ENCODE measurements at places on chromosomes 1 and 21.

DNA sequence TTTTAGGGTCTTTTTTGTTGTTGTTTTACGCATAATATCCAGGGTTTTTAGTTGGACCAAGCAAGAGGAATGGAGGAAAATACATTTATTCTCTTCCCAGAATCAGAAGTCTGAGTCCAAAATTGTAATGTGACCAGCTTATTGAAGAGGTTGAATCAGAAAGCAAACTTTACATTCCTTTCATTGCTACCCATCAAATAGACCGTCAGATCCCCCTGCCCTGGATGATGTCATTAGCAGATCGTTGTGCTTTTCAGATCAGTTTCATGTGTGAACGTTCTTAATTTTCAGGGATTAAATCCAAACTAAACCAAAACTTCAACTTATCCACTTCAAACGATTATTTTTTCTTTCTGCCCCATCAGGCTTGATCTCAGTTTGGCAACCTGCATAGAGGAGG, 85.7 kb upstream of the NGF start:
- no peak for DNase-seq

DNA sequence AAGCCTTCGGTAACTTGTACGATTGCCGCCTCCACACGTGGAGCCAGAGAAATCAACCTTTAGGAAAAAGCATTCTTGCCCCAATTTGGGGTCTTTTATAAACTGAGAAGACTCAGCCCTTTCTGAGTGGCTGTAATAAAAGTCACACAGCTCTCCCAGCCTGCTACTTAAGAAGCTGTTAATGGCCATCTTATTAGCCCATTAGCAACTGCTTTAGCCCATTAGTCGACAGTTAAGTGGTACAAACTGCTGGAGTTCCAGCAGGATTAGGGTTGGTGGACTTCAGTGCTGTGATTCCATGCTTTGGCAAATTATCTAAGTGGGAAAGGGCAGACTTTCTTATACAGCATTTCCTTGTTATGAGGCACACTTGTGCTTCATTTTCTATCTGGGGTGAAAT, 461.3 kb downstream of the RPS6KC1 start:
- no peak for DNase-seq

GRCh38 chr1:83499998-83500397, 498.9 kb downstream of the TTLL7 start:
- DNase-seq = no peak

GRCh38 chr1:45510972-45511527, 10.6 kb downstream of the PRDX1 start:
- no peak for DNase-seq

GRCh38 chr1:29112705-29113412, 10.8 kb downstream of the TMEM200B start:
- no peak for DNase-seq

DNA sequence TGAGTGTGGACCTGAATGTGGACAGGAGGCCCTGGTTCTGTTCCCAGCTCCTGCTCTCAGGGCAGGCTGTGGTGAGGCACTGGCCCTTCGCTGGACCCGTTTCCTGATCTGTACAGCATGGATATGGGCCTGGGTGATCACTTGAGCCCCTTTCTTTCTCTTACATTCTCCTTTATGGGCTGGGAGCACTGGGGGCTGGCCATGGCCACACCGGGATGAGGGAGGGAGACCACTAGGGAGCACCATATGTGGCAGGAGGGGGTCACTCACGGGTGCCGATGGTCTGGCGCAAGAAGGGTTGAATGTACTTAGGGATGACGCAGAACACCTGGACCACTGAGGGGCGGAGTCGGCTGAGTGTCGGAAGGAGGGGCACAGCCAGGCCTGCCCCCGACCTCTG, 2.7 kb downstream of the DCST2 start:
- no peak for DNase-seq

DNA sequence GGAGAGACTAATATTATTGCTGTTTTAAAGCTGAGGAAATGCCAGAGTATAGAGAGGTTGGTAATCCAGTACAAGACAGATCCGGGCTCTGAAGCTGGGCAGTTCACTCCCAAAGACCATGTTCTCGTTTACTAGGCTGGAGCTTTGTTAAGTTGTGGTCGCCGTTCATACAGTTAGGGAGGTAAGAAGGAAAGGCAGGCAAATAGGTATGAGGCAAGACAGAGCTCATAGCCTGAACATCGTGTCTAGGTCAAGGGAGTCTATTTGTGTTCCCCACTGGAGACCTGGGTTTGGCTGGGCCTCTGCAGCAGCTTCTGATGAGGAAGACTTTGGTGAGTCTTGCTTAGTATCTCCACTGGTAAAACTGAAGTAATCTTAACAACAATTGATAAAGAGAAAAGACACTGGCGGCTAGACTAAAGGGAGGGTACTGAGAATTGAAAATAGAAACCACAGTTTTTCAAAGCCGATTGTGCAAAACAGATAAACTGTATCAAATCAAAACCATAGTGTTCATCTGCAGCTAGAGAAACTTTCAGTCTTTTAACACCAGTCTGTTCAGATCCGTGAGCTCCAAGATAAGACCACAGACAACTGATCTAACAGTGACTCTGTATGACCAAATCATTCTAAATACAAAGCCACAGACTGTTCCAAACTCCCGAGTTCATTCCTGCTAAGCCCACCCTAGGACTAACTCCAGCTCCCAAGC, 217.0 kb upstream of the FAM78B start:
- peak; percentile 47 for DNase-seq

GRCh38 chr1:169059421-169059820, 47.1 kb upstream of the ATP1B1 start:
- DNase-seq = no peak

GRCh38 chr1:63817152-63817667, 43.4 kb downstream of the ROR1 start:
- no peak for DNase-seq

- DNase-seq = peak; percentile 60
These were observed 36.1 kb upstream of the RGS1 start for GRCh38 chr1:192539297-192540092.

DNA sequence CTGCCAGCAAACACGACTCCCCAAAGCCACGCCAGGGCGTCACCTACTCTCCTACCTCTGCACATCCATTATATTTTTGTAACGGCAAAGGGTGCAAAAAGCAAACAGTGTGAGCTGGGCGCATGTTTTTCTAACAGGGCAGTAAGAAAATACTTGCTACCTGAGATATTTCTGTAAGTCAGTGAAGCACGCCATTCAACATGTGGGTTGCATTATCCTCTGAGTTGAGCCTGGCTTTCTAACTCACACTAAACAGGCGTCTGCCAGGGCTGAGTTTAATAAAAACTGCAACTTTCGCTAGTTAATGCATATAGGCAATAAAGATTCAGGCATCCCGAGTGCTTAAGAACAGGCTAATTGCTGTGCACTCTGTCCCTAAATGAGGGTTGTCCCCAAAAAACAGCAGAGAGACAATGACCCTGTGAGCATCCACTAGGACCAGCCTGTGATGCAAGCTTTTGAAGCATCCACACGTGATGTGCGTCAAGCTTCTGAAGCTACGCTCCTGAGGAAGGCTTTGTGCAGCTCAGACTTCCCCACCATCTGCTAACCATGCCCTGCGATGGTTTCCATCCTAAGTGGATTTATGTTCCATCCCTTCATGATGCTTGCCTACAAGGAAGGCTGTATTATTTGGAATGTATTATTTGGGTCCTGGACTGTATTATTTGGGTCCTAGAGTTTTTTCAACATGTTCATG, 70.0 kb upstream of the SIM2 start:
- DNase-seq = no peak

DNA sequence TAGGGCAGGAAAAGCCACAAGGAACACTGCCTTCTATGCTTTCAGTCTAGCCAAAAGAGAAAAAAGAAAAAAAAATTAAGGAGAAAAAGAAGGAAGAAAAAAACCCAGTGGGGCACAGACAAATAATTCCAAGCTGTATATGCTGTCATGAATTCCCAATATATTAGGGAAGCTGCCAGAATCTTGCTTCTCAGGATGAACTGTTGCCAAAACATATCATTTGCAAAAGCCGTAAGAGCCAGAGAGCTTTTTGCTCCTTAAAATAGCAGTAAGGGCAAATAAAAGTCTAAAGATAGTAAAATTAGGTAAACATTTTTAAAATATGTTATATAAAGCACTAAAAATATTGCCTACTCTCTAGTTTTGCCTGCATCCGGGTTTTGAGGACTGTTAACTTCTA, 52.1 kb downstream of the PGM1 start:
- no peak for DNase-seq

DNA sequence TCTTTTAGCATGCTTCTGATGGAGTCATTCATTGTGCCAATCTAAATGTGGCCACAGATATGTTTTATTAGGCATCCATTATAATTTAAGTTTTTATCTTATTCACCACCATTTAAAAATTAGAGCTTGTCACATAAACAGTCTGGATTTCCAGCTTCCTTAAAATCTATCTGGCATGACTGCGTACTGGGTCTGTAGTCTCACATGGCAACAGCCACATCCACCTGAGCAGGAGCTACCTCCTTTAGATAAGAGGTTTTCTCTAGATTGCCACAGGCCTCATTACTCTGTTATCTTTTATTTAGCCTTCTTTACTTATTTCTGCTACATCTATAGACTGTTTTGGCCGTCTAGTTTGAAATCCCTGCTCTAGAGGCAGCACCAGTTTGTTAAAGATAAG, 29.1 kb downstream of the B3GALT2 start:
- no peak for DNase-seq

GRCh38 chr1:117114877-117115276, 6.7 kb downstream of the TRIM45 start:
- no peak for DNase-seq

DNA sequence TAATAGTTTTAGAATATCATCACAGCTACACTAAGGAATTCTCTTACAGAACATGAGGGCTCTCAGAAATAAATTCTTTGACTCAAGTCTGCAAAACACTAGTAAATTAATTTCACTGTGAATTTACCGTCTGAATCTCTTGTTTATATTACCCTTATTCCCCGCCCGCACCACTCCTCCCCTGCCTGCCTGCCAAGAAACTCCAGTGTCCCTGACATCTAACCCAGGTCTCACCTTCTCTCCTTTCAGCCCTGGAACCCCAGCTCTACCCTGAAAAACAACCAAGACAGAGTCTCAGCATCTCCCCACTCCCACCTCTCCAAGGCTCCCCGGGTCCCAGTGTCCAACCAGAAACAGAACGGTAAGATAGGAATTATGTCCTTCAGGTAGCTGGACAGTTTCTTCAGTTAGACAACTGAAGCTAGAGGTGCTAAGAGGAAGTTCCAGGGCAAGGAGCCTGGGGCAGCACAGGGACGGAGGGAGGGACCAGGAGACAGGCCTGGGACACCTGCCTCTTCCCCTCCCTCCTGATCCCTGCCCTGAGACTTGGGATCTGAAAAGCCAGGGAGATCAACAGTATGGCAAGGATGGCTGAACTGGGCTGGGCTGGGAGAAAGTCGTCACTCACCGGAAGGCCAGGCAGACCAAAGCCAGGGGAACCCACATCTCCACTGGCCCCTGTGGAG, 15.4 kb downstream of the COL16A1 start:
- no peak for DNase-seq

DNA sequence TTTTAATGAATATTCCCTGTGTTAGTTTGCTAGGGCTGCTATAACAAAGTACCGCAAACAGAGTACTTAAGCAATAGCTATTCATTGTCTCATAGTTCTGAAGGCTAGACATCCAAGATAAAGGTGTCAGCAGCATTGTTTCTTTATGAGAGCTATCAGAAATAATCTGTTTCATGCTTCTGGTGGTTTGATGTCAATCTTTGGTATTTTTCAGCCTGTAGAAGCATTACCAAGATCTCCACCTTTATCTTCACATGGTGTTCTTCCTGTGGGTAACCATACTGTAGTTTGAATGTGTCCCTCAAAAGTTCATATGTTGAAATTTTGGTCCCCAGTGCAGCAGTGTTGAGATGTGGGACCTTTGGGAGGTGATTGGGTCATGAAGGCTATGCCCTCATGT, 7.4 kb downstream of the RBM11 start:
- DNase-seq = no peak

DNA sequence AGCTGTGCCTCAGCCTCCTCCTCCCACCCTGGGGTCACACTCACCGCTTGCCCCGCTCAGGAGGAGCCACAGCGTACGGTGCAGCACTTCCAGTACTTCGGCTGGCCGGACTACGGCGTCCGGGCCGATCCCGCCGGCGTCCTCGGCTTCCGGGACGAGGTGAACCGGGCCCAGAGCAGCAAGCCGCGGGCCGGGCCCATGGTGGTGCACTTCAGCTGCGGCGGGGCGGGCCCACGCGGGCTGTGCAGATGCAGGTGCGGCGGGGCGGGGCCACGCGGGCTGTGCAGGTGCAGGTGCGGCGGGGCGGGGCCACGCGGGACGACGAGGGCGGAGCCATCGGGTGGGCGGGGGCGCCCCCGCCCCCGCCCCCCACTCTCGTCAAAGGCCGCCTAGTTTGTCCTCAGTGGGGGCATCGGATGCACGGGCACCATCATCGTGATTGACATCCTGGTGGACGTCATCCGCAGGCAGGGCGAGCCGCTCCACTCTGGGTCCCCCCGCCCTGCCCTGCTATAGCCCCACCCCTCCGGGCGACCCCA, 5.5 kb downstream of the RNF223 start:
- peak; percentile 81 for DNase-seq

- no peak for DNase-seq
These were observed 7.6 kb downstream of the DR1 start for GRCh38 chr1:93353286-93353685.

- no peak for DNase-seq
These were observed 980.9 kb downstream of the BRINP3 start for GRCh38 chr1:189496768-189497167.

- no peak for DNase-seq
These were observed 56.5 kb upstream of the SELENON start for GRCh38 chr1:25743164-25744139.

DNA sequence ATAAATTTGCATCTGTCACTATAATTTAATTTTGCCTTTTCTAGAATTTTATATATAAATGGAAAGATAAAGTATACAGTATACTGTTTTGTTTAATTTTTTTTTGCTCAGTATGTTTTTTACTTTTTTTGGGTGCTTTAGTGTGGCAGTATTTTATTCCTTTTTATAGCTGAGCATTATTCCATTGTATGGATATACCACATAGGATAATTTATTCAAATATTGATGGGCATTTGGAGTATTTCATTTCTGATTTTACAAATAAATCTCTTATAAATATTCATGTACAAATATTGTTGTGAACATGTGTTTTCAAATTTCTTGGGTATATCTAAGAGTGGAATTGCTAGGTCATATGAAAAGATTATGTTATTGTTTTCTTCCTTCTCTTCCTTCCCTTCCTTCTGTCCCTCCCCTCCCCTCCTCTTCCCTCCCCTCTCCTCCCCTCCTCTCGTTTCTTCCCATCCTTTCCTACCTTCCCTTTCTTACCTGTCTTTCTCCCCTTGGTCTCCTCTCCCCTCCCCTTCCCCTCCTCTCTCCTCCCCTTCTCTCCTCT, 18.5 kb downstream of the SLC35A3 start:
- DNase-seq = no peak

- peak; percentile 97 for DNase-seq
These were observed 47.5 kb upstream of the TDRD10 start for GRCh38 chr1:154454386-154455120.

DNA sequence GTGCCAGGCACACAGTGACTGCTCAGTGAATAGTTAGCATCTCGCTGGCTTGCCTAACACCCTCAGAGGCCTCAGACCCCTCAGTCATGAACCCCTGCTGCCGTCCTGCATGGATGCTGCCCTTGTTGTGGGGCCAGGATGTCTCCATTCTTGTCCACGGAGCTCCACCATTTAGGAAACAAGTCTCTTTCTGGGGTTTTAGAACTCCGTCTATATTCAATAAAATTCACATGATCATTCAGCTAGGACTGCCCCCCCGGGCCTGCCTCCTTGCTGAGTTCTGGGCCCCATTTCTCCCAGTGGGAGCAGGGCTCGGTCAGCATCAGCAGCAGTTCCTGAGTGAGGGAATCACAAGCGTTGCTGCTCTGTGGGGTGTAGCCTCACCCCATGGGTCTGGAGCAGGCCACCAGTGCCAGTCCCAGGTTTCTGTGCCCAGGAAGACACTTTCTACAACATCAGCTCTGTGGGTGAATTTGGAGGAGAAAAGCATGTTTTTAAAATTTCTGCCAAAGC, 134.1 kb downstream of the RHOU start:
- DNase-seq = no peak

All from NCI-H526 treated with DMSO at 0.1 percent for 48 hours (cell line).